ENCODE measurements at places on chromosomes 2 and 18.

DNA sequence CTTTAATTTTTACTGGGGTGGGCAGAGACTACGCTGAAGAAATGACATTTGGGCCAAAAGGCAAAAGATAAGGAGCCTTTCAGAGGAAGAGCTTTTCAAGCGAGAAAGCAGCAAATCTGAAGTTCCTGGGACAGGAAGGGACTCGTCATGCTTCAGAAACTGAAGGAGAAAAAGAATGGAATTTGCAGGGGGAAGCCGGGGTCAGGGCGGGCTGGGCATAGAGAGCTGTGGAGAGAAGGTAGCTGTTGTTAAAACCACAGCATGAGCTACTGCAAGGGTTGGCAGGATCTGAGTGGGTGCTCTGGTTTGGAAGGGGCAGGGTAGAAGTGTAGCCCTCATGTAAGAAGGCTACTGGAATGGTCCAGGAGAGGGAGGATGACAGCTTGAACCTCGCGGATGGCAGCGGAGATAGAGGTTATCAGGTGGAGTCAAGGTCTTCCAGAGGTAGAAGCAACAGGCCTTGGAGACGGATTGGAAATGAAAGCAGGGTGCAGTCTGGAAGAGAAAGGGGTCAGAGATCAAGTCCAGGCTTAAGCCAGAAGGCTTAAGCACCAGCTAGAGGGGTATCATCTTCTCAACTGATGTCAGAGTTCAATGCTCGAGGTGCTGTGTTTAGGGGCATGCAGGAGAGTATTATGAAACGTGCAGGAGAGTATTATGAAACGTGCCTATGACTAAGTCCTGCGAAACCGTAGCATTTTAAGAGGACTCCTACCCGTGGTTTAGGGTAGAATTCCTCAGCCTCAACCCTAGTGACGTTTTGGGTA lies 18.9 kb downstream of the ATP8B1 start:
- DNase-seq, result no peak

- DNase-seq, result no peak
Measured at GRCh38 chr2:105068875-105069274, 31.0 kb downstream of the MRPS9 start.

DNA sequence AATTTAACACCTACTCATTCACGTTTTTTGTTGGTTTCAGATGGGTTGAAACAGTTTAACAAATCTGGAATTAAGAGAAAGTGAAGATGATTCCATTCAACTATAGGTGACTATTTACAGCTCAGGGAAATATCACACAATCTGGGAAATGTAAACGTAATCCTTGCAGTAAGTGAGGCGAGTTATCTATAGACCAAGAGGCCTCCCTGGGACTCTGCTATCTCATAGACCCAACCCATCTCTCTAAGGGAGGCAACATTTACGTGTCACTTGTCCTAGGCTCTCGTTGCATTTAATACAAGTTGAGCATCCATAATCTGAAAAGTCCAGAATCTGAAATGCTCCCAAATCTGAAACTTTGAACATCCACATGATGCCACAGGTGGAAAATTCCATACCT lies 2.0 kb upstream of the MOB4 start:
- no peak for DNase-seq

GRCh38 chr2:4964579-4964978 lies 727.6 kb upstream of the SOX11 start:
- no peak for DNase-seq

- no peak for DNase-seq
Measured at GRCh38 chr2:58633613-58634365, 392.7 kb upstream of the FANCL start.

DNA sequence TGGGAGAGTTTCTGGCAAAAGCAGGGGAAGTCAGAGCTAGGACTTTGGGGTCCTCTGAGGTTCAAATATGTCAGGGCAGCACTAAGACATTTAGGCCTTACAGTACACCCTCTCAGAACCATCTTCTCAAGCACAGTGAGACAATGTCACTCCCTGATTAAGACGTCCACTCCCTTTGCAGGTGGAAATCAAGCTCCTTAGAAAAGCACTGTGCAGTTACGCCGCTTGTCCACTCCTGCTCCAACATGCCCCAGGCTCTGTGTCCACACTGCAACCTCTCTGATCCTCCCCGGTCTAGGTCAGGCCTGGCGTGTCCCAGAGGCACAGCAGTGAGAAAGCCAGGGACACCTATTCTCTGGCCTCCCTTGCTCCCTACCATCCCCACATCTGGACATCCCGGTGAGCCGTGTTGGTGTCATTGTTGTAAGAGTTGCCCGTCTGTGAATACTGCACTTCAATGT lies 528.6 kb upstream of the ID2 start:
- DNase-seq, result no peak

- no peak for DNase-seq
Measured at GRCh38 chr2:59583173-59583765, 970.2 kb downstream of the BCL11A start.

DNA sequence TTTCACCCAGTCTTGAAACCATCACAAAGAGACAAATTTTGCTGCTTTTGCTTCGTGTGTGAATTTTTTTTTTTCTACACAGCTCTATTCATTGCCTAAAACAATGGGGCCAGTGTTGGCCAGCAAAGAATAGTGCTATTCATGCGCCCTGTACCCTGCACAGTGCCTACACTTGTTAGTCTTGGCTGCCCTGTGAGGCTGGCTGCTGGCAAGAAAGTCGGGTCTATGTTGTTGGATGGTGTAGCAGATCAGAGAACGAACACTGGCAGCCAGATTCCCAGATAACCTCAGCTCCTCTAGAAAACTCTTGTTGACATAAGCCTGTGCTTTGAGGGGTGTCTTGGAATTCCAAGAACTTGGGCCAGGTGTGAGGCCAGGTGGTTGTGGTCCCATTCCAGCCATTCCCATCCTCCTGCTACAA lies 455.7 kb upstream of the TCF4 start:
- no peak for DNase-seq
